ENCODE measurements at places on chromosomes 1 and 21. TPM values are rescaled to one million over a fixed set of nuclear protein-coding genes. Genes with fewer than 3 reads are reported as not detected.

DNA sequence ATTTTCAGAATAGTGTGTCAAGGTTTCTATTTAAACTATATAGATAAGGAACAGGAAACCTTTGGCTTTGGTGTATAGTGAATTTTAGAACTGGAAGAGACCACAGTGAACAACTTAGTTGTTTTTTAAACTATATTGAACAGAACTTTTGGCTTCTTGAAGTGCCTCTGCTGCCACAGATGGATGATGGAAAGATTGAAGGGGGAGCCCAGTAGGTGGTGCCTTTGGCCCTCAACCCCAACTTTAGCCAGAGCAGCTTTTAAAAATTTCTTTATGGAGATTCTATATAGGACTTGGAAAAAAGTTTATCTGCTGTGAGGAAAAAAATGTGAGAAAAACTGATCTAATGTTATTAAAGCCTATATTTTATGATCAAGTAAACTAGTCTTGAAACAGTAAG lies 50.2 kb downstream of the SWT1 start:
- DNase-seq = no peak

- DNase-seq = peak; percentile 83
These were observed 556.8 kb downstream of the PTPRU start for GRCh38 chr1:29793101-29793546.

DNA sequence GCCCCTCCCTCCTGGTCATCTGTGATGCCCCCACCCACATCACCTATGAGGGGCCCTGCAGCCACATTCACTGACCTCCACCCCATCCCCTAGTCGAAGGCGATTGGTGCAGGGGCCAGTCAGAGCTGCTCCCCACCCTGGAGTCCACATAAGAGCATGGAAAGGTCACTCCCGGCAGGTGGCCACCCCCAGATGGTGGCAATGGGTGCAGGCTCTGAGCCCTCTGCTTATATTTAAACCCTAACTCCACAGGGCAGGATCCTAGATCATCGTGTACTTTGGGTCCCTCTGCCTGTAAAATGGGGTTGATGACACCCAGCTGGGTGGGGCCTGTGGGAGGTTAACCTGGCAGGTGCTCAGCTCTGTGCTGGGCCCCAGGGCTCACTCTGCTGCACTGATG lies 186.8 kb upstream of the C1orf174 start:
- DNase-seq = no peak

GRCh38 chr1:6350416-6351088 lies 43.0 kb downstream of the ACOT7 start:
- DNase-seq = no peak

- peak; percentile 50 for DNase-seq
These were observed 33.2 kb downstream of the NHLH2 start for GRCh38 chr1:115807723-115808122.

Gene SUSD4
- polyA plus RNA-seq = 16.2 TPM

Gene KRTAP10-5
- not detected for polyA plus RNA-seq

Gene EXTL1
- polyA plus RNA-seq = 1.7 TPM

Gene C1QA
- 14.9 TPM for polyA plus RNA-seq

Gene TGFBR3
- 95.6 TPM for polyA plus RNA-seq
